ENCODE measurements at places on chromosomes 13 and 19.

GRCh38 chr13:113552079-113552478 lies 32.5 kb upstream of the TFDP1 start:
- H3K4me1 ChIP-seq, result no peaks in the 10 kb centered on the region
- no peak overlapping the region for H3K27ac ChIP-seq
- no peak overlapping the region for H3K4me3 ChIP-seq
- H3K36me3 ChIP-seq, result peaks cover 27% of the 10 kb centered on the region
- no peaks in the 10 kb centered on the region for H3K27me3 ChIP-seq
- no peak for DNase-seq

DNA sequence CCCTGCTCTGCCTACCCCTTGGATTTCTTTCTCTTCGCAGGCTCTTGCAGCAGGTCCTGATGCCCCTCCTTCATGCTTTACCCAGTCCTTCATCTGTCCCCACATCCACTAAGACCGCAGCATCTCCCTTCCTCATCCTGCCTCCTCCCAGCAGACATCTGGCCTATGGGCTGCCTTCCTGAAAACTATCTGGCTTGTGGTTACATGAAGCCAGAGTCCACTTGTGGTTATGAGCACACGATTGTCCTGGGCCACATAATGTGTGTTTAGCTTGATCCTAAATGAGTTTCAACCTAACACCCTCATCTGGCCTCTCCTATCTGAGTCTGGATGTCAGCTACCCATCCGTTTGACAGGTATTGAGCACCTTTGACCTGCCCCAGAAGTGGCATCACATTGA lies 5.5 kb upstream of the ZNF175 start:
- H3K4me3 ChIP-seq, result no peak overlapping the region
- no peak overlapping the region for H3K27ac ChIP-seq
- no peaks in the 10 kb centered on the region for H3K4me1 ChIP-seq
- no peaks in the 10 kb centered on the region for H3K27me3 ChIP-seq
- no peaks in the 10 kb centered on the region for H3K36me3 ChIP-seq
- DNase-seq, result no peak

DNA sequence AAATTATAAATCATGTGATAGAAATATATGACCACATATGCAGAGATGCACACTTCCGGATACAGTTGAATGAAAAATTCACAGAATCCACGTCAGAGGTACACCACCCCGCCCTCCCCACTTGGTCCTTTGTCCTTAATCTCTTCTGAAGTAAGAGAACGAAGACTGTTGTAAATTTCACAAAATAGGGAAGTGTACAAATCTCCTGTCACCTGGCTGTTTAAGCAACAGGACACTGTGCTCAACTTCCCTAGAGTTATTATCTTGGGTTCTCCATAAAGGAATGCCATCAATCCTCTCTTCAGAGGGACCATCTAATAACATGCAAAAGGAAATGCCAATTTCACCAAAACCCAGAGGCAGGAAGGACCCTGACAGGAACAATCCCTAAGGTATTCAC lies 10.5 kb upstream of the CEACAM6 start:
- peaks cover 5% of the 10 kb centered on the region for H3K27me3 ChIP-seq
- no peak overlapping the region for H3K27ac ChIP-seq
- DNase-seq, result no peak
- no peaks in the 10 kb centered on the region for H3K36me3 ChIP-seq
- no peak overlapping the region for H3K4me3 ChIP-seq
- no peaks in the 10 kb centered on the region for H3K4me1 ChIP-seq

- no peaks in the 10 kb centered on the region for H3K4me1 ChIP-seq
- H3K36me3 ChIP-seq, result no peaks in the 10 kb centered on the region
- H3K4me3 ChIP-seq, result peak overlapping the region; percentile 64
- H3K27ac ChIP-seq, result no peak overlapping the region
- H3K27me3 ChIP-seq, result peaks cover 24% of the 10 kb centered on the region
Measured at GRCh38 chr13:20193162-20193906, 596 bp upstream of the GJB2 start.

- H3K4me1 ChIP-seq, result no peaks in the 10 kb centered on the region
- no peak overlapping the region for H3K27ac ChIP-seq
- no peaks in the 10 kb centered on the region for H3K27me3 ChIP-seq
- no peak for DNase-seq
- no peaks in the 10 kb centered on the region for H3K36me3 ChIP-seq
Measured at GRCh38 chr13:46926916-46927590, 30.2 kb upstream of the HTR2A start.

DNA sequence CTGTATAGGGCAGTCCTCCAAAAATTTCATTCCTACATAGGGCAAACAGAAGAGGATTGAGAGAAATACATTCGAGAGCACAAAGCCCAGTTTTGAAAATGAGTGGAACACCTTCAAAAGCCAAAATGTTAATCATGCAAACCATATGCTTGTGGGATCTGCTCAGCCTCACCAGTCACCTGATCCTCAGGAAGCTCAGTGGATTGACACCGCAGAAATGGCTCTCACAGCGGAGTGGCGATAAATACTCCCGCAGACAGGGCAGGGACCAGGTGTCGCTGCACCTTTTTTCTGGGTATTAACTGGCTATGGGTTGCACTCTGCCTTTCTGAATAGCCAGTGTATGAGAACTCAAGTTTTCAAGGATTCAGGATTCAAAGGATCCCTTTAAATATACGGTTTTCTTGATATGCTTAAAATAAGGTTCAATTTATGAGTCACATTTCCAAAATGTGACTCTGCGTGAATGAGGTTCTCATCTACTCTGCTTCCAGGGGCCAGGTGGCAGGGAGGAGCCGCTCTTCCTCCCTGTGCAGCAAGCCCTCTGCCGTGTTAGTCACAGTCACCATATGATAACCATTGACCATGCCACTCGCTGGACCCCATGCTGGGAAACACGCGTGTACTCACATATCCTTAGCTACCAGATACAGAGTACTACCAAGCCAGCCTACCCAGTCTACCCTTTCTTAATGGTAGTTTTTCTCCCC lies 18.3 kb upstream of the DHRS12 start:
- DNase-seq, result no peak
- H3K27ac ChIP-seq, result no peak overlapping the region
- no peaks in the 10 kb centered on the region for H3K27me3 ChIP-seq
- H3K4me1 ChIP-seq, result no peaks in the 10 kb centered on the region
- H3K4me3 ChIP-seq, result no peak overlapping the region
- H3K36me3 ChIP-seq, result no peaks in the 10 kb centered on the region

GRCh38 chr13:93539914-93540313 lies 313.3 kb downstream of the GPC6 start:
- no peaks in the 10 kb centered on the region for H3K36me3 ChIP-seq
- H3K27ac ChIP-seq, result no peak overlapping the region
- no peaks in the 10 kb centered on the region for H3K27me3 ChIP-seq
- DNase-seq, result no peak

- no peak for DNase-seq
- H3K4me3 ChIP-seq, result no peak overlapping the region
- no peaks in the 10 kb centered on the region for H3K27me3 ChIP-seq
Measured at GRCh38 chr13:109036078-109036780, 406.8 kb downstream of the MYO16 start.

GRCh38 chr13:98172590-98173422 lies 4.3 kb downstream of the RNF113B start:
- DNase-seq, result no peak
- H3K4me1 ChIP-seq, result no peaks in the 10 kb centered on the region
- H3K27me3 ChIP-seq, result no peaks in the 10 kb centered on the region
- H3K4me3 ChIP-seq, result no peak overlapping the region
